ENCODE measurements at places on chromosomes 7 and 10.

DNA sequence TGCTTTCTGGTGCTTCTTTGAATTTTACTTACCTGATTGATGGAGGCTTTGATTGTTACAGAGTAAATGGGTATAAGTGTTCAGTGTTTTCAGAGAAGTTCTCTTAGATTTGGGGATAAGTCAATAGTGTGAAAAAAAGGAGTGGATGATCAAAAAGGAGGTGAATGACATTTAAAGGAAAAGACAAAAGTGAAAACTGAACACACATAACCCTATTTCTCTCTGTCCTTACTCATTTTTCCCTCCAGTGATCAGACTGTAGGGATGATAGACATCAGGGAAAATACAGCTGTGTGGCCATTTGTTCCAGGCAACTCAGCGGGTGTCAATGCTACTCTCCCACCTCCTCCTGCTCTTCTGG, 278 bp downstream of the CPA2 start:
- no peak for DNase-seq

GRCh38 chr7:136069840-136070529, 92.8 kb upstream of the MTPN start:
- no peak for DNase-seq

DNA sequence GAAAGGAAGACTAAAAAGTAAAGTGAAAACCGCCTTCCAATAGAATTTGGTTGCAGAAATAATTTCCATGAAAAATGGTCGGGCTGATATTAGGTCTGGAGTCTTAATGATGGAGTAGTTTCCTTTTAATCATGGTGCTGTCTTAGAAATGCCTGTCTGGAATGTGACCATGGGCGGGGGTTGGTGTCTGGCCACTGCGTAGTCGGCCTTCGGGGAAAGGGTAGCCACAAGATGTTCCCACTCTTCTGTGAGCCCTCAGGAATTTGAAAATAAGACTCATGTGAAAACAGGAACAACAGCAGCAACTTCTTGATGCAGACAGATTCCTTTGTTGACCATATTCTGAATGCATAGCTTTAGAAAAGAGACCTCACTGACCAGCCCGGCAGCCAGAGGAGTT, 176.8 kb downstream of the KIAA1217 start:
- DNase-seq, result no peak

GRCh38 chr10:5103481-5103880, 9.3 kb downstream of the AKR1C3 start:
- no peak for DNase-seq

DNA sequence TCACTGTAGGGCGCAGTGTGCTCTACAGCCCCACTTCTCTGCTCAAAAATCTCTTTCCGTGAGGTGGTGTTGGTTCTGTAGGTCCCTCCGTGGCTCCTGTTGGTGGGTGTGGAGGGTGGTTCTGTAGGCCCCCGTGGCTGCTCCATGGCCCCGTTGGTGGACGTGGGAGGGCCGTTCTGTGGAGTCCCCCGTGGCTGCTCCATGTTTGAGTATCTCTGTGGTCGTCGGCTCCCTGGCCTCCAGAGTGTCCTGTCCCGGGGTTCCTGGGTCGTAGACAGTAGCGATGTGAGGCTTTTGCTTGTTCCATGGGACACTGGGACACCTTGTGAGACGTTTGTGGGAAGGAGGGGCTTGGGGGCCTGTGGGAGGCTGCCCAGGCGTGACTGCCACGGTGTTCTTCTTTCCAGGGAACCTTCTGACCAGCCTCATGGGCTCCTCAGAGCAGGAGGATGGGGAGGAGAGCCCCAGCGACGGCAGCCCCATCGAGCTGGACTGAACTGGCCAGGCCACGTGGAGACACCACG, 18.6 kb downstream of the GET4 start:
- no peak for DNase-seq

DNA sequence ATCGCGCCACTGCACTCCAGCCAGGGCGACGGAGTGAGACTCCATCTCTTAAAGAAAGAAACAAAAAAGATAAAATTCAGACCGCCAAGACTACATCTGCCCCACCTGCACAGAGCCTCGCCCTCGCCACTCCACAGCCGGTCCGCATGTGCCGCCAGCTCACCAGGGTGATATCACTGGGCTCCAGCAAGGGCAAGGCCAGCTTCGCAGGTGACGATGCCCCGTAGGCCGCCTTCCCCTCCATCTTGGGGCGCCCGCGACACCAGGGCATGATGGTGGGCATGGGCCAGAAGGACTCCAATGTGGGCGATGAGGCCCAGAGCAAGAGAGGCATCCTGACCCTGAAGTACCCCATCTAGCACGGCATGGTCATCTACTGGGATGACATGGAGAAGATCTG, 34.0 kb downstream of the KIFBP start:
- no peak for DNase-seq

- no peak for DNase-seq
Observed at GRCh38 chr7:150742286-150742968, 5.2 kb downstream of the GIMAP5 start.

GRCh38 chr7:78226059-78226719, 427.6 kb downstream of the PHTF2 start:
- no peak for DNase-seq

DNA sequence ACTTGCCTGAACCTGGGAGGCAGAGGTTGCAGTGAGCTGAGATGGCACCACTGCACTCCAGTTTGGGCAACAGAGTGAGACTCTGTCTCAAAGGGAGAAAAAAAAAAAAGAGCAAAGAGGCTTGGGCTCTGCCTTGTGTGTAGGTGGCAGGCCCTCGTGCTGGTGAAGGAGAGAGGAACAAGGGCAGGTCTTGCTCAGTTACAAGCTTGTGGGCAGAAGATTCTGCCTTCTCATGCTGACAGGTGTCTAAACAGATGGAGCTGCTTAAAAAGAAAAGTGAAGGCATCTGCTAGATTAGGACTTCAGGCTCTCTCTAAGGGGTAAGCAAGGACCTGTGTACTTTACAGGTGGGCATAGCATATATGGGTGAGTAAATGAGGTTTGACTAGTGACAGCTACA, 65.5 kb upstream of the TRIM8 start:
- DNase-seq, result no peak

GRCh38 chr10:124425227-124425962, 6.7 kb upstream of the OAT start:
- no peak for DNase-seq

DNA sequence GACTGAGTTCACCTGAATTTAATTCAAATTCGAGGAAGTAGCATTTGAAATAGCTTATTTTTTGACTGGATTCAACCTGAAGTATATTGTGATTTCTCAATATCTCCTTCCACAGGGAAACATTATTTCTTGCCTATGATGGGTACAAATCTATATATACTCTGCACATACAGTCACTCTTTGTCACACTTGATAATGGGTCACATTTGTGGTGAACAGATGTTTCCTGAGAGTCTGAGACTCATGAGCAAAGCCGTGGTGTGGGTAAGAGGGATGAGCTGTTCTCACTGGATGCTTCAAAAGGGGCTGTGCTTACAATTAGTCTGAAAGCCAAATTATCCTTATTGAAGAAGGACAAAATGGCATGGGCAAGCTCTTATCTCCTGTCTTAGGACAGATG, 18.0 kb upstream of the TBXAS1 start:
- no peak for DNase-seq

GRCh38 chr10:60098677-60099601, 192.6 kb upstream of the CCDC6 start:
- no peak for DNase-seq

GRCh38 chr10:16360001-16360400, 76.8 kb upstream of the PTER start:
- DNase-seq, result no peak

DNA sequence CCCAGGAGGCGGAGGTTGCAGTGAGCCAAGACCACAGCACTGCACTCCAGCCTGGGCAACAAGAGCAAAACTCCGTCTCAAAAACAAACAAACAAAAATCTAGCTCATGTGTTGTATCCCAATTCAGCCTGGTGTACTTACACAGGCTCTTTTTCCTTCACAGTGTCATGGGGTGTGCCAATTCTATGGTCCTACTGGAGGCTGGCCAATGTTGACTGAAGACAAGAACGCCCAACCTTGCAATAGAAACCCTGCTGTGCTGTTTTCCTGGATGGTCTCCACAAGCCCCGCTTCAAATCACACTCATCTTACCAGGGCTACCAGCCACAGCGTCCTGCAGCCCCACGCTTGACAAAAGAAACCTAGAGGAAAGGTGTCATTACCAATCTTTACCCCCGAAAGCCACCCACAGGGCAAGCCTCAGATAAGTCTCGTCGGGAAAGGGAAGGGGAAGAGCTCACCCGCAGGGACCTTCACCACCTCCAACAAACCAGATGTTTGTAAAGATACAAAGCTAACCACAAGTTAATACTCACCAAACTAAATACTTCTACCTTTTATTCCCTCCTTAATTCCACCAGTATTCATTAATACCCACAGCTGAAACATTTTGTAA, 64.8 kb downstream of the TNS3 start:
- no peak for DNase-seq

- no peak for DNase-seq
Observed at GRCh38 chr7:32147546-32148268, 77.5 kb upstream of the PDE1C start.

- peak; percentile 22 for DNase-seq
Observed at GRCh38 chr7:149662591-149663095, 110.7 kb downstream of the ZNF467 start.

DNA sequence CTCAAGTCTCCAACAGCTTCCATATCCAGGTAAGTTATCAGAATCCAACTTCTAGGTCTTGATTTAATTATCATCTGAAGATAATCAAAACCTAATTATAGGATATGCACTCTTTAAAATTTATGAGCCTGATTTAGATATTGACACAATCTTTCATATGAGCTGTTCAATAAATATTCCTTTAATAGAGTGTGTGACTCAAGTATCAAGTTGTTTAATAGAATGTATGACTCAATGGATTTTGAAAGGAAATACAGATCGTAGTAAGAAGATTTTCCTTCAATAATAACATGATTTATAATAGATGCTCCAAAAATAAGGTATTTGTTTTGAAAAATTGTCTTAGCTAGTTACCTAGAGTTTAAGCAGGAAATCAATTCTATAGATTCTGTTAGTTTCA, 97.8 kb downstream of the ABCA13 start:
- DNase-seq, result no peak

GRCh38 chr10:122236690-122237306, 34.3 kb upstream of the BTBD16 start:
- DNase-seq, result no peak

DNA sequence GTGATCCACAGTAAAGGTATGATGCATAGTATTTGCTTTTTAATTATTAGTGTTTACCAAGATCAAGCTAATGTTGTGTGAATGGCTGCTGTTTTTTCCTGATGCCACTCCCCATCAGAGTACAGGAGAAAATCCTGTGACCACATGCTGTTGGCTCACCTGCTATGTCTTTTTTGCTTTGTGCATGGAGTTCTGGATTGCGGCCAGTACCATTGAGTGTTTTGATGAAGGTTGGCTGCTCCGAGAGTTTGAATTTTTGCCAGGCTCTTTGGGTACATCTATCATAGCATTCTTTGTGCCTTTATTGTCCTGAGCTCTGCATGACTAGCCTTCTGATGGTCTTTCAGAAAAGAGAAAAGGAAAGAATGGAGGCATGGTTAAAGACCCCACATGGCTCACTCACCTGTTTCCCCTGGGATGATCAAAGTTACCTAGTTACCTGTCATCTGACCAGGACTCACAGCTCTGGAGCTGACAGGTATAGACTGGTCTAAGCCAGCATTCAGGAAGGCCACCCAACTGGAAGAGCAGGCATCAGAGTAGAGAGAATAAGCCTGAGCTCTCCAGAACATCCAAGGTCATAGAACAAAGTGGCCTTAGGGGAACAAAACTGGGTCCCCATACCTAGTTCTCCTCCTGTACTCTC, 11.8 kb upstream of the SGPL1 start:
- DNase-seq, result no peak

DNA sequence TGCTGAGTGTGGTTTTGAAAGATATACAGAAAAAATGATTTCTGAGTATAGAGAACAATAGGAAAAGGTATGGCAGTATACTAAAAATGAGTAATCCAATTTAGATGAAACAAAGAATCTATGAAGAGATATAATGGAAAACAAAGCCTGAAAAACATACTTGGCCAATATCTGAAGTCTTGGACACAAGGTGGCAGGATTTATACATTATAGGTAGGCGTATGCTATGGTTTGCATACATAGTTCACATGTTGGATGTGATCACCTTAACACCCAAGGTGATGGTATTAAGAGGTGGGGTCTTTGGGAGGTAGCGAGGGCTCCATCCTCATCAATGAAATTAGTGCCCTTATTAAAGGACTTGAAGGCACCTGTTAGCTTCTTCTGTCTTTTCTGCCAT, 34.5 kb upstream of the BPGM start:
- no peak for DNase-seq

- no peak for DNase-seq
Observed at GRCh38 chr10:78450807-78451485, 417.3 kb downstream of the RPS24 start.

- no peak for DNase-seq
Observed at GRCh38 chr10:11535346-11535959, 76.0 kb downstream of the USP6NL start.

- DNase-seq, result no peak
Observed at GRCh38 chr10:51950996-51951555, 251.7 kb upstream of the CSTF2T start.

DNA sequence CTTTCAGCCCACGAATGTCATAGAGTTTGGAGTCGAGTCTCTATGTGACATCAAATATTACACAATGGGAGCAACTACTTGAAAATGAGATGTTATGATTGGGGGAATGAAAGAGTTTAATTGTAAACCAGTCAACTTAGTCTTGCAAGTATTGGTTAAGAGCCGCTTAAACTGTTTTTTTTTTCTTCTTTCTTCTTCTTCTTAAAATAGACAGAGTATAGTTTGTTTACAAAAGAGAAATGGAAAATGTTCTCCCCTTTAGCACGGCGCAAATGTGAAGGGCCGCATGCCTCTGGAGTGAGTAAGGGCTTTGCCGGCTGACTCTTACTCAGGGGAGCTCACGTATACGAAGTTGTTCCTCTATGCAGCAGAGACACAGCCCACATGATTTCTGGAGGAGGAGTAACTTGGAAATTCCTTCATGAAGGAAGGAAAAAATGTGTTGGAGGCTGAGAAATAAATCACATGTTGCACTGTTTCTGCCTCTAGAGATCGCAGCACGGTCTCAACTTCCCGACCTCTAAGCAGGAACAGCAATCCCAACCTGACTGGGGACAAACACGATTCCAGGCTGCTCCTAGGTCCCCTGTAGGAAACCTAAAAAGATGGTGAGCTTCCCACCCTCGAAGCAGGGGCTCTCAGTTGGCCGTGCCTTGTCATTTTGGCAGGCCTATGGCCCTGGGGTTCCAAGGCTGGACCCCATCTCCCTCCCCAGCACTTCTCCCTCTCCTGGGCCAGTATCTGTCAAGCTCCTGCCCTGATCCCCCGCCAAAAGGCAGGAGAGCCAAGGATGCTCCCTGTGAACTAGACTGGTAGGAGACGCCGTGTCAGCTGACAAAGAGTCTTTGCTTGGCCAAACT, 44.8 kb downstream of the MYOF start:
- no peak for DNase-seq
